ENCODE measurements at places on chromosomes 13 and 19.

- no peak for DNase-seq
Observed at GRCh38 chr13:44422755-44423643, 49.4 kb downstream of the SERP2 start.

GRCh38 chr13:75220861-75221260, 261.1 kb downstream of the TBC1D4 start:
- DNase-seq: no peak

DNA sequence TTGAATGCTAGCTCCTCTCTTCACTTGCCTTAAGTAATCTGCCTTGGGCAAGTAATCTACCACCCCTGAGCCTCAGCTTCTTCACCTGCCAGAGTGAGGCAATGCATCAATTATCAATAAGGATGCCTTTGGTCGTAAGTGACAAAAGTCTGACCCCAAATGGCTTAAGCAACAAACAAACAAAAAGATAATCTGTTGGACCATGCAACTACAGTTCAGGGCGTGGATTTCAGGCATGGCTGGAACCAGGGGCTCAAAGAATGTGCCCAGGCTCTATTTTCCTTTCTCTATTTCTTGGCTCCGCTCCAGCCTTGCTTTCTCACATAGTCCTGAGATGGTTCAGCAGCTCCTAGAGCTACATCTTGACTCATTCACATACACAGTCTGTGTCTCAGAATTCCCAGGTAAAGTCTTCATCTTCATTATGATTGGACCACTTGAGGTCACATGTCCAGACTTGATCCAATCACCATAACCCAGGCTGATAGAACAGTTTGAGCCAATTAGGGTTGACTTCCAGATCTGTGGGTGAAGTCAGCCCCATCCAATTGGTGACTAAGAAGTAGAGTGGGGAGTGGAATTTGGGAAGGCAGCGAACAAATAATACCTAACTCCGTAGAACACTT, 29.6 kb downstream of the ACSBG2 start:
- no peak for DNase-seq

DNA sequence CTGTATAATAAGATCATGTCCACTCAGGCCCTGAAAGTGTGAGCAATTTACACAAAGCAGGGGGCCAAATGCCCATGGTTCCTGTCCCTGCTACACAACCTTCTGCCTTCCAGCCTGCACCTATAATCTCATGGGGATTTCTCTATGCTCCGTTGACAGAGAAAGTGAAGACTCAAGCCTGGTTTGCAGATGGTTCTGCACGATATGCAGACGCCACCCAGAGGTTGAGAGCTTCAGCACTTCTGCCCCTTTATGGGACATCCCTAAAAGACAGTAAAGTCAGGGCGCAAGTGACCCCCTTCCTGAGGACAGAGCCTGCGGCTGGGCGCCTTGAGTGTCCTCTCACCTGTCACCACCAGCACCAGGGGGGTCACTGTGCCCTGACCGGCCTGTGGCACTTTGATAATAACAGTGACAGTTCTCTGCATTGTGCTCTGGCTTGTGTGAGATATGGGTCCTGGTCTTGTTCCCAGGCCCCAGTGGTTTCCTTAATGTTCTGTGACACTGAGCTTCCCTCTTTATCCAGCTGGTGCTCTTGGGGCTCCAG, 15.1 kb downstream of the LILRA5 start:
- DNase-seq: no peak

DNA sequence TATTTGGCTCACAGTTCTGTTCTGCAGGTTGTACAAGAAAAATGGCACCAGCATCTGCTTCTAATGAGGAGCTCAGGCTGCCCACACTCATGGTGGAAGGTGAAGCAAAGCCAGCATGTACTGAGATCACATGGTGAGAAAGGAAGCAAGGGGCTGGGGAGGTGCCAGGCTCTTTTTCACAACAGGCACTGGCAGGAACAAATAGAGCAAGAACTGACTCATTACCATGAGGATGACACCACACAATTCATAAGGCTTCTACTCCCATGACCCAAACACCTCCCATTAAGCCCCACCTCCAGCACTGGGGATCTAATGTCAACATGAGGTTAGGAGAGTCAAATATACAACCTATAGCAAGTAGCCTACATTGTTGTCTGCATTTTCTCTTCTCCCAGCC, 522.6 kb downstream of the RFC3 start:
- DNase-seq: no peak

GRCh38 chr19:18587962-18588610, 512 bp upstream of the REX1BD start:
- no peak for DNase-seq
